Body of pancreas (tissue), 4 donors: ENCODE measurements at places on chromosomes 1 and 21. TPM values are rescaled to one million over a fixed set of nuclear protein-coding genes. Genes with fewer than 3 reads are reported as not detected.

The ERG gene
- 7.3 TPM for total RNA-seq

DNA sequence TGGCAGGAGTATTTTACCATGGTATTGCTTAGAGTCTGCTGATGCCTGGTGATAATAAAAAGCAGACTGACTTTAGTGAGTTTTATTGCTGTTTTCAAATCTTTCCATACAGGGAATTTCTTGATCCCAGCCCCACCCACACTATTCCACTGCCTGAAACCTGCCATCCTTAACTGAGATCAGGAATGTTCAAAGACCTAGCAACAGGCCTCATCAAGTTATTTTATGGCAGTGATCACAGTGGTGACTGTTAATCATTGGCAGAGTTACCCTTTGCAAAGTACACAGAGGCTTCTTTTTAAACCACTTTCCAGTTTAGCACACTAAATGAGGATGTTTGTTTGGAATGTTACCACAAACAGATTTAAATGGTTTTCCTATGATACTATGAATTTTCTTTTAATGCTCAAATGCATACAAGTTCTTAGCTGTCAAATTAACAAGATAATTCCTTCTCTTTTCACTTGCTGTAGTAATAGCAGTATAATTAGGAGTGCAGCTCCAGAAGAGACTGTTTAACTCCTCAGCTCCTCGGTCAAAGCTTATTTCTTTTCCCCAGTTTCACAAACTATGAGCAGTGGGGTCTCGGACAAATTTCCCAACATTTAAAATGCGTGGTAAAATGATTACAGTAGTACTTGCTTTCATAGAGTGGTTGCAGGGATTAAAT lies 69.9 kb upstream of the USP25 start:
- peak overlapping the region; percentile 55 for H3K27ac ChIP-seq
- peaks cover 18% of the 10 kb centered on the region for H3K4me1 ChIP-seq
- H3K36me3 ChIP-seq: no peaks in the 10 kb centered on the region
- no peak overlapping the region for H3K4me3 ChIP-seq
- DNase-seq: no peak
- no peaks in the 10 kb centered on the region for H3K27me3 ChIP-seq

- no peak overlapping the region for H3K4me3 ChIP-seq
- no peaks in the 10 kb centered on the region for H3K27me3 ChIP-seq
- peaks cover 36% of the 10 kb centered on the region for H3K4me1 ChIP-seq
- peak overlapping the region; percentile 2 for H3K27ac ChIP-seq
- H3K36me3 ChIP-seq: no peaks in the 10 kb centered on the region
Measured at GRCh38 chr21:38258521-38259485, 2.0 kb downstream of the KCNJ15 start.

DNA sequence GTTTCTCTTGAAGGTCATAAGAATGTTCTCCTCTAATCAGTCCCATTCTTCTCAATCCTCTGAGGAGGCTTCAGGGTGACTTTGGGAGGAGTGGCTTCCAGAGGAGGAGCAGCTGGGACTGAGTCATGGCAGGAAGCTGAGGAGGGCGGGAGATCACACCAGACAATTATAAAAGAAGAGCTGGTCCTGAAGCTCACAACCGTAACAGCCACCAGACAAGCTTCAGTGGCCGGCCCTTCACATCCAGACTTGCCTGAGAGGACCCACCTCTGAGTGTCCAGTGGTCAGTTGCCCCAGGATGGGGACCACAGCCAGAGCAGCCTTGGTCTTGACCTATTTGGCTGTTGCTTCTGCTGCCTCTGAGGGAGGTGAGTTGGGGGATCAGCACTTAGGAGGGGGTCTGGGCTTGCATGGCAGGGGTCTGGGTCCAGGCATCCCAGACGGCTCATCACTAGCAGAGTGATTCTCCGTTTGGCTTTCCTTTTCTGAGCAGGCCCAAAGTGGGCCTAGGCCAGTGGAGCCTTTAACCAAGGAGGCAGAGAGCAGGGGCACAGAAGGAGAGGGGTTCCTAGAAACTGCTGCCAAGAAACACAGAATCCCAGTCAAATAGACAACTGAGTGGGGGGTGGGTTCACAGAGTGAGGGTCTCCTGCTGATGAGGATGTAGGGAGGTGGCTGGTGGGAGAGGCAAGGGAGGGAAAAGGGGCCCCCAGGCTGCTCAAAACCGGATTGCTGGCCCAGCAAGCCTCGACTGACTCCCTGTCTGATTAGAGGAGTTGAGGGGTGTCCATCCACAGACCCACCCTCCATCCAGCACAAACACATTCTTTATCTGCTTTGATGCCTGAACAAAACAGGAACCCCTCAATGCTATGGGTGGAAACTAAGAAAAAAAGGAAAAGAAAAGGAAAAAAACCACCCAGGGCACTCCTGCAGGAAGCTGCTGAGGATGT lies at the start of gene ECM1:
Gene ECM1, plus strand, starts transcription at position 198 of the 953 bp plus-strand sequence. Its CDS starts 101 bp downstream, at position 299.
- H3K27ac ChIP-seq: no peak within 1 kb of the TSS
- H3K36me3 ChIP-seq: peaks cover 8% of the 10 kb centered on the region
- no peaks in the 10 kb centered on the region for H3K27me3 ChIP-seq
- no peak for DNase-seq
- peaks cover 6% of the 10 kb centered on the region for H3K4me1 ChIP-seq

- no peak overlapping the region for H3K27ac ChIP-seq
- H3K4me1 ChIP-seq: peaks cover 33% of the 10 kb centered on the region
- H3K4me3 ChIP-seq: no peak overlapping the region
- DNase-seq: no peak
- H3K27me3 ChIP-seq: no peaks in the 10 kb centered on the region
Measured at GRCh38 chr1:94759188-94759587, 61.0 kb upstream of the SLC44A3 start.
